ENCODE measurements at places on chromosomes 2 and 18. TPM values are rescaled to one million over a fixed set of nuclear protein-coding genes. Genes with fewer than 3 reads are reported as not detected.

DNA sequence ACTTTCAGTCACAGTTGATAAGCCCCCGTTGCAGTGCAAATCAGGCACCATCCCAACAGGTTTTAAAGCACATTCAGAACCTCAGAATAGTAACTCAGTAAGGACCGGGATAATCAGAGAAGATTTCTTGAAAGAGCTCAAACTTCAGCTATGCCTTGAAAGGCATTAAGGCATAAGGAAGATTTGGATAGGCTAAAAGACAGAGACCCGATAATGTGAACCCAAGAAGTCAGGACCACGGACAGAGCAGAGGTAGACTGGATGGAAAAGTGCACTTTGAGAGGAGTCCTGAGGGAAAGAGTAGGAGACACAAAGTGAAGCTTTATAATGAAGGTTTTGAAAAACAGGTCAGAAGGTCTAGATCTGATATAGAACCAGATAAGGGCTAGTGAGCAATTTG lies 36.9 kb upstream of the KLF7 start:
- peak; percentile 37 for DNase-seq

GRCh38 chr2:159941729-159942128 lies 120.7 kb downstream of the PLA2R1 start:
- DNase-seq = no peak

GRCh38 chr2:71503837-71504236 lies 50.5 kb downstream of the DYSF start:
- DNase-seq = no peak

DNA sequence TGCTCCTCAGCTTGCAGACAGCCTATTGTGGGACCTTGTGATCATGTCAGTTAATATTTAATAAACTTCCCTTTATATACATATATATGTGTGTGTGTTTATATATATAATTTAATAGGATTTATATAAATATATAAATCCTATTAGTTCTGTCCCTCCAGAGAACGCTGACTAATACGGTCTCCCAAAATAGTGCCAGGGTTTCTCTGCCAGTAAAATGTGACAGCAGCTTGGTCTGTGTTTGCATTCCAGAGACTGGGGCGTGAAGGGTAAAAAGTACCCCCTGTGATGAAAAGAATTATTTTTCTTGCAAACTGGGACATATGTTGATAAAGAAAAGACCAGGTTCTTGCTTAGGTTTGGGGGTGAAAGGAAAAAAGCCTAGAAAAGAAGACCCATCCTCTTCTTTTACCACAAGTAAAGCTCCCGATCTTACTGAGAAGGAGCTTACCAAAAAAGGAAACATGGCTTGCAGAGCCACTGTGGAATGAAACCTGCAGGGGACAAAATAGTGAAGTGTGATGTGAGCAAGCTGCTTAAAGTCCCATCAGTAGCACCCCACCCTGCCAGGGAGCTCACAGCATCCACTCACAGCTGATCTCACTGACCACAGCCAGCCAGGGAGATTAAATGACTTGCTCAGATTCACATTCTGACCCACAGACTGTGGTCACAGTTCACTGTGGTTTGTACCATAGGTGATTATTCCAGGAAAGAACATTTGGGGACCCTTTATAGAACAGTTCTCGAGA lies 110.9 kb upstream of the RMP24 start:
- DNase-seq = no peak

DNA sequence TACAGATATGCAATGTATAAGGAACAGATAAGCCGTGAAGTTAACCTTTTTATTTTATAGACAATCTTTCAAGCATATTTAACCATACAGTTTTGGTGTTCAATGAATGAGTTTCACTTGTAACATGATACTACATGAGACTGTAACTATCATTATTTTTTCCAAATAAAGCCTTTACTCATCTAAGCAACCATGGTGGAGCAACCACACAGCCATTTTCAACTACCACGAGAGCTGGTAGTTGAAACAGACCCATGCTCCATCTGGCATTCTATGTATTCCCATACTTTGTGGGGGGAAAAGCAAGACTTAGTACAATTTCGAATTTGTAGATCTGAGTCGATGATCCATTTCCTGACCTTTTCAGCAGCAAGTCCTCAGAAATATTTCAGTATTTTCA lies 159.3 kb upstream of the RND3 start:
- no peak for DNase-seq

DNA sequence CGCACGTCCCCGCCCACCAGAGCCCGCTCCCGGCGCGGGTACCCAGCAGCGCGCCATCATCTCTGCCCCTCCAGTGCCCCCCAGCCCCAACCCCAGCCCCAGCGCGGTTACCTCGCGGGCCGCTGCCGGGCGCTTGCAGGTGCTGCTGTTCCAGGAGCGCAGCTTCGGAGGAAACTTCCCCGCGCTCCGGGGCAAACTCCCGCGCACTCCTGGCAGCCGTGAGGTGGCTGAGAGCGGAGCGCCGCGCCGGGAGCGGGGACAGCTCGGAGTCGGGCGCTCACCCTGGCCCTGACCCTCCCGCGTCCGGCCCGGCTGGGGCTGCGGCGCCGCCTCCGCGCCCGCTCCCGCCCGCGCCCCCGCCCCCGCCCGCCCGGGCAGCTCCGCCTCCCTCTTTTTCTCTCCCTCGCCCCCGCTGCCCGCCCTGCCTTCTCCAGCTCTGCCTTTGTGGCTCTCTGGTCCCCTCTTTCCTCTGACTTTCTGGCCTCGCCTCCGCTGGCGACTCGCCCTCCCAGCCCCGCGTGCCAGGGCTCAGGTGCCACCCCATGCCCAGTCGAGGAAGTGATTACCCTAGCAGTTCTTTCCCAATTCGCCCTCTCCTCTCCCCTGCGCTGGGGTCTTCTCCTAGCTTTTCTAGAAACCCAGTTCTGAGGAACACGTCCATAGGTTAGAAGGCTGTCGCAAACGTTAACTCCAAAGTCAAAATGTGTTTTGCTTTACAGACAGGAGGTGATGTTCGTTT lies at the start of gene CHST9:
Gene CHST9, minus strand, starts transcription at position 284 of the 739 bp plus-strand sequence. CDS start 42,499 bp downstream, outside the sequence.
- peak; percentile 3 for DNase-seq

- no peak for DNase-seq
Observed at GRCh38 chr2:228986961-228987360, 284.1 kb downstream of the PID1 start.

DNA sequence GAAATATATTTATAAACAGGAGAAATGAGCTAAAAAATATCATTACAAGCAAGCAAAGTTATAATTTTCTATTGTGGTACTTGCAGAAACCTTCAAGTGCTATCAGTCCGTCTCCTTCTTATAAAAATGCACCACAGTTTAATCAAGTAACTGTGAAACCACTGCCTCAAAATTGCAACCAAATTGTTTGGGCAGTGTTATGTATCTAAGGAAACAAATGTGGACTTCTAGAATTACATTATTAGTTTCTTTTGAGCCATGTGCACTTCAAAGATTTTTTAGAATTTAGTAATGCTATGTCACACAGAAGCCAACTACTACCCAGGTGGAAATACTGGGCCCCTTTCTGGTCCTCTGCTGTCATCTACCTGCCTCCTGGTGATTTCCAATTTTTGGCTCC lies 495.6 kb downstream of the NYAP2 start:
- peak; percentile 10 for DNase-seq

DNA sequence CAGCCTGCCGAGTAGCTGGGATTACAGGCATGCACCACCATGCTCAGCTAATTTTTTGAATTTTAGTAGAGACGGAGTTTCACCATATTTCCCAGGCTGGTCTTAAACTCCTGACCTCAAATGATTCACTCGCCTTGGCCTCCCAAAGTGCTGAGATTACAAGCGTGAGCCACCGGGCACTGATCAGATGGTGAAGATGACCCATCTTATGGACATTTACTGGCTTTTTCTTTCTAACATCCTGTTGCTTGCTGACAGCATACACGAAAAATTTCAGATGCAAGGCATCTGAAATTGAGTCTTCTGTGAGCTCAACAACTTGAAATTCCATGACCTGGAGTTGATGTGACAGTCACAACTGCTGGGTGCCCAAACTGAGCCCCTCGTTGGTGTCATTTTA lies 859.5 kb upstream of the CNTNAP5 start:
- no peak for DNase-seq

GRCh38 chr2:128384446-128384845 lies 65.8 kb upstream of the HS6ST1 start:
- DNase-seq = no peak

Gene TACR1
- not detected for total RNA-seq

Gene MARCO
- total RNA-seq = not detected

Gene TSPYL6
- not detected for total RNA-seq

Gene SGPP2
- total RNA-seq = 7.5 TPM

Measured in Caki2 (cell line).